Stimulated activated CD8-positive, alpha-beta memory T cell treated with anti-CD3 and anti-CD28 coated beads, Interleukin-15, amount 100 ng/mL, for 24 hours (primary cell): ENCODE measurements at places on chromosomes 1 and 21.

DNA sequence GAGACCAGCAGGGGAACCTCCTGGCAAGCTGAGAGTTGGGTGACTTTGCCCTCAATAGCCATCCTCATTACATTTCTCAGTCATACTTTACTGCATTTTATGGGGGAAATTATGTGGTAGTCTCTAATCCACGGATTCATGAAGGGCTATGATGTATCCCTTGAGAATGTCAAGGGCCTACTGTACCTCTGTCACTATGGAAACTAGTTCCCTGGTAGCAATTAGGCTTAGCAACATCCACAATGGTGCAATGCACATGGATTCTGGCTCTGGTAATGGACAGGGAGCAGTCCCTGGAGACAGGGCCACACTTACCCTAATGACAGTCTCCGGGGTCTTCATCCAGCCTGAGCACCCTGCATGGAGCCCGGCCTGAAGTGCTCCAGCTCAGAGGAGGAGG lies 26.5 kb downstream of the LRRN2 start:
- no peak for DNase-seq

GRCh38 chr1:60678802-60679201 lies 403.6 kb upstream of the NFIA start:
- no peak for DNase-seq

DNA sequence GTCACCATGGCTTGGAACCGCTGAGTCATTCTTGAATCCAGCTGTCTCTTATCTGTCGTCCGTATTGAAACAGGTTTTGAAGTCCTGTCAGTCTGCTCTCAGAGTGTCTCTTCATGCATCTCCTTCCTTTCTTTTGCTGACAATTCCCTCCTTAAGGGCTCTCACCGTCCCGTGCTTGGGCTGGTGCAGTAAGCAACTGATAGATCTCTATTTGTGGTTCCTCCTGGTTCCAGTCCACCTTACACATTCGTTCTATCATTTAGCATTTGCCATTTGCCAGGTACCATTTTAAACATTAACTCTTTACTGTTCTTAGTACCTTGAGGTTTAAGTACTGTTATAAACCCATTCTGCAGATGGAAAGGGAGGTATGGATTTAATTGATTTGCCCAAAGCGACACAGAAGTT lies 88.9 kb downstream of the DYRK1A start:
- DNase-seq, result no peak

GRCh38 chr1:22329148-22329515 lies 122.5 kb upstream of the ZBTB40 start:
- no peak for DNase-seq

- DNase-seq, result no peak
Measured at GRCh38 chr1:160399544-160400222, 681 bp upstream of the VANGL2 start.

DNA sequence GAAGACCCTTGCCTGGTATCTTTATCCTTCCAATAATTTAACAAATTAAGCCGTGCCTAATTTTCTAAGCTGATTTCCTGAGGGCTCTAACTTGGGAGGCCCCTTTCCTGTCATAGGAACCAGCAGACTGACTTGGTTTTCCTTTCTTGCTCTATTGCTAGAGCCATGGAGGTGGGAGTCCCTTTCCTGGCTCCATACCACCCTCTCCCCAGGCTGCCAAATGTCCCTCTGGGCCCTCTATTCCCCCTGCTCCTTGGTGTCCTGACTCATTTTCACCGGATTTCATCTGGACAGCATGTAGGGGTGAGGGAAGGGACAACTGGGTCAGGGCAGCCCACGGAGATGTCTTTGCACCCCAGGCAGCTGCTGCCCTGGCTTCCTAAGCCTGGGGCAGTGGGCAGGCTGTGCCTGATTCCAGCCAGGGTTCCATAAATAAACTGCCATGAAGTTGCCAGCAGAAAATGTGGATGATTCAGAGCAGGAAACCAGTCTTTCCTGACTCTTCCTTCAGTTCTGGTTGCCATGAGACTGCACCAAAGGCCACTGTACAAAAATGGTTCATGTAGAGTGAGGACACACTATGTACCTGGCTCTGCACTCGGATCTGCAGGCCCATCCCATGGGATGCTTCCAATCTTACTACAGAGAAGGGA lies 38.0 kb upstream of the SERBP1 start:
- DNase-seq, result no peak

- DNase-seq, result no peak
Measured at GRCh38 chr1:45802343-45803298, 791 bp upstream of the MAST2 start.

- DNase-seq, result no peak
Measured at GRCh38 chr1:15154480-15155036, 1.0 kb downstream of the TMEM51 start.

- no peak for DNase-seq
Measured at GRCh38 chr1:7153464-7153863, 368.2 kb downstream of the CAMTA1 start.

- DNase-seq, result no peak
Measured at GRCh38 chr1:97308131-97308530, 586.5 kb downstream of the PTBP2 start.

DNA sequence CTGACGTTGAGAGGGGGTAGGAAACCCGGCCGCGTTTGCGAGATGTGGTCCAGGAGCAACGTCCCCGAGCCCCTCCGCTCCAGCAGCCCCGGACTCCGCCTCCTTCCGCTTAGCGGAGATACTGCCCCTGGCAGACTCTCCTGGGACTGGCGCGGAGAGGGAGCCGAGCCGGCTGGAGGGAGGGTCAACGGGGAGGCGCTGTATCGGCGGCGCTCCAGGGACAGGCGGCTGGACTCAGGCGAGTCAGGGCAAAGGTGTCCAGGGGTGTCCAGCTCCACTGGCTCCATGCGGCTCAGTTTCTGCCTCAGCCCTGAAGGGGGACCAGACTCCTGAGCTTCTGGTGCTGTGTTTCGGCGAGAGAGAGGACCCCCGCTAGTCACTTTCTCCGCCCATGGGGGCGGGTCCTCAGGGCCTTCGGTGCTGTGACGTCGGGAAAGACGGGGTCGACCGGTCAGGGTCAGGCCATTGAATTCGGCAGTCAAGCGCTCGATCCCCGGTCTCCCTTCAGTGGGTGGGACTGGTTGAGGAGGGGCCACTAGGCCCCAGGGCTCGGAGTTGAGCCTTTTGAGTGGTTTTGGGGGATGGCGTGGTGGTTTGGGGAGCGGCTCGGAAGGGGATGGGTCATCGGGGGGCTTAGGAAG lies 2.8 kb upstream of the LIX1L start:
- DNase-seq, result no peak

DNA sequence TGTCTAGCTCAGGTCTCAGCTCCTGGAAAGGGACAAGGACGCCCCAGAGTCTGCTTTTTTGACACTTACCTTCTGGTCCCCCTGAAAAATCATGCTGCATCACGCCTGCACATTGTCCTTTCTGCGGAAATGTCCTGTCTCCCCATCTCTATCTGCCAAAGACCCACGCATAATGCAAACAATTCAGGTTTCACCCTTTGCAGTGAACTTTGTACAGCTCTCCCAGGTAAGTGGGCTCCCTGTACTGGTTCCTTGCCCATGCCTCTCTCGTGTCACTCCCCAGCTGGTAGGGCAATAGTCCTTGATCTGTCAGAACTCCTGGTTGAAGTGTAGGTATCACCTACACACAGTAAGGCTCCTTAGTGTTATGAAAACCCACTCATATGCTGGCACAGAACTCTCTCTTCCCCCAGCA lies 102.9 kb upstream of the IRF2BP2 start:
- DNase-seq, result no peak

- no peak for DNase-seq
Measured at GRCh38 chr1:32208891-32209328, at the start of gene DCDC2B. DCDC2B (plus strand) TSS chr1:32209089; CDS start chr1:32209094, 5 bp downstream.

- no peak for DNase-seq
Measured at GRCh38 chr1:93710499-93711453, 29.1 kb upstream of the BCAR3 start.

DNA sequence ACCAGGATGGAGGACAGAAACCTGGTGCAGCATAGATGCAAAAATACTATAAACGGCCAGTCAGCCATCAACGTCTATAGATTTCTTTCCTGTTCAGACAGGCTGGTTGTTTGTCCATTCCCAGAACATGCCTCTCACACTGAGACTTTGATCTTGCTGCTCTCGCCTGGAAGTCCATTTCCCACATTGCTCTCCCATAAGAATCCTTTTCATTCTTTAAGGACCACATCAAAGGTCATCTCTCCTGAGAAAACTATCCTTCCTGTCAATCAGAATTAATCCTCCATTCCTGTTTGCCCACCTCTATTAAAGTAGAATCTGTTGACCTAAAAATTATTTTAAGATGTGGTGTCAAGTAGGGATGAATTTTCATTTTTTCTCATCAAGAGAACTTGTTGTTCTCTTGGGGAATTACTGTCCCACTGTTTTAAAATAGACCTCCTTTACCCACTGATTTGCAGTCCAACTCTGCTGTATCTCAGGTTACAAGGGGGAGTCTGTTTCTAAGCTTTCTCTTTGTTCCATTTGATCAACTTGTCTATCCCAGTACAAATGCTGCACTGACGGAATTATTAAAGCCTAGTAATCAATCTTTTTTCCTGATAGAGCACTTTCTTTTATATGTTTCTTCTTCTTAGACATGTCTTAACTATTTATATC lies 172.7 kb downstream of the PATJ start:
- no peak for DNase-seq

DNA sequence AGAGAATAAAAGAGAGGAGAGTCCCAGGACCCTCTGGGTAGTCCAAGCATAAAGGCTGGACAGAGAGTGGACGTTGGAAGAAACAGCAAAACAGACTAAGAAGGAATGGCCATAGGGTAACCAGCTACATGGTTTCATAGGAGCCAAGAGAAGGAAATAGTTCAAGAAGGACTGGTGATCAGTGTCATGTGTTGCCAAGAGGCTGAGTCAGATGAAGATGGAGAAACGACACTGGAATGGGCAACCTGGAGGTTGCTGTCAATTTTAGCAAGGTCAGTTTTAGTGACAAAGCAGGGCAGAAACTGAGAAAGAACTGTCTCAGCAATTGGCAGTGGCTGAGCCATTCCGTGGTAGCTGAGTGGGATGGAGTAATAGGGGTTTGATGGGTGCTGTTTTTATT lies 41.4 kb downstream of the HMGB4 start:
- DNase-seq, result no peak

DNA sequence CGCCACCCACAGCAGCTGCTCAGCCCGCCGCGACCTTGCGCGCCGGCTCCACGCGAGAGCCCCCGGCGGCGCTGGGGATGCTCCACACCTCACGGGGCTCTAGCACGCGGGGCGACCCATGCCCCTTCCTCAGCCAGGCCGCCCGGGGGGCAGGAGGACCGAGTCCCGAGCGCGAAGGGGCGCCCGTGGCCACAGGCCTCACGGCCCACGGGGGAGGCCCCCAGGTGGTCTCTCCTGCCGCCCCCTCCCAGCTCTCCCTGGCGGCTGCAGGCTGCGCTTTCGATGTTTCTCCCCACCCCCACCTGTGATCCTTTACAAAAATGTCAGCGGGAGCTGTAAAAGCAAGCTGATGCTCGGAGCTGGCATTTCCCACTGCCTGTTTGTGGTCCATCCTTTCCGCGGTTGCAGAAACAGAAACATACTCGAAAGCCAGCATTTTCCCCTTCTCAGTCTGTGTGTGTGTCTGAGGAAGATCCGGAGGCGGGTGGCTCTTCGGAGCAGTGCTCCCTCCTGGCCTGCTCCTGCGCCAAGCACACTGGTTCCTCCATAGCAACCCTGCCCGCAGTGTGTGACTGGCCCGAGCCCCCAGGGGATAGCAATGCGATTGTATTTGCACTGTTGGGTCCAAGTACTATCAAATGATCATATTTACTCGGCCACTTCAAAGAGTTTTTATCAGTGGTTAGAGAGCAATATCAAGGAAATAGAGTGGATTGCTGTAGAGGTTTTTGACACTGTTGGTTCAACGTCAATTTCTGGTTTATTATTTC lies 2.1 kb downstream of the KIF26B start:
- DNase-seq, result no peak

DNA sequence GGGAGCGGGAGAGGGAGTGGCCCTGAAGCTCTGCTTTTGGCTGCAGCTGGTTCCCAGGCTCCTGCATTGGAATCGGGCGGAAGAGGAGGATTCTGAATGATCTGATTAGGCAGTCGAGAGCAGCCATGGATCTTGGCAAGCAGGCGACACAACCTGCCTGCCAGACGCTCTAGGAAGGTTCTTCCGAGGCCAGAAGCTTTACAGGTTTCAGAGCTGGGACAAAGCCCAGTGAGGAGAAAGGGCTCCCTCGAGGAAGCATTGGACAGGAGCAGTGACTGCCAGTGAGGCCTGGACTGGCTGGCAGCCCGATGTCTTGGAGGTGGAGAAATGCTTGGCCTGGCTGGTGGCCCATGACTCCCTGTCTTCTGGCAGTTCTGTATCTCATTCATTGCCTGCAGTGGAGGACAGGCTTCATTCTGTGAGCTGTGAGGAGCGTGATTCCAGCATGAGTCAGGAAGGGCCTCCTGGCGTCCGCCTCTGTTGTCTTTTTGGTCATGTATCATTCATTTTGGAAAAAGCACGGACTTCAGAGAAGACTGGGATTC lies 132.7 kb upstream of the IPO9 start:
- DNase-seq, result no peak

GRCh38 chr1:108732398-108732797 lies 14.1 kb upstream of the STXBP3 start:
- no peak for DNase-seq

GRCh38 chr1:179510038-179510437 lies 65.7 kb downstream of the NPHS2 start:
- DNase-seq, result no peak

- no peak for DNase-seq
Measured at GRCh38 chr21:14545906-14546480, at the start of gene SAMSN1. SAMSN1 (minus strand) TSS chr21:14546315; CDS start chr21:14546261, 54 bp downstream.

- no peak for DNase-seq
Measured at GRCh38 chr21:29719521-29719920, 220.3 kb downstream of the GRIK1 start.

- DNase-seq, result no peak
Measured at GRCh38 chr1:7295946-7296345, 475.1 kb upstream of the VAMP3 start.

DNA sequence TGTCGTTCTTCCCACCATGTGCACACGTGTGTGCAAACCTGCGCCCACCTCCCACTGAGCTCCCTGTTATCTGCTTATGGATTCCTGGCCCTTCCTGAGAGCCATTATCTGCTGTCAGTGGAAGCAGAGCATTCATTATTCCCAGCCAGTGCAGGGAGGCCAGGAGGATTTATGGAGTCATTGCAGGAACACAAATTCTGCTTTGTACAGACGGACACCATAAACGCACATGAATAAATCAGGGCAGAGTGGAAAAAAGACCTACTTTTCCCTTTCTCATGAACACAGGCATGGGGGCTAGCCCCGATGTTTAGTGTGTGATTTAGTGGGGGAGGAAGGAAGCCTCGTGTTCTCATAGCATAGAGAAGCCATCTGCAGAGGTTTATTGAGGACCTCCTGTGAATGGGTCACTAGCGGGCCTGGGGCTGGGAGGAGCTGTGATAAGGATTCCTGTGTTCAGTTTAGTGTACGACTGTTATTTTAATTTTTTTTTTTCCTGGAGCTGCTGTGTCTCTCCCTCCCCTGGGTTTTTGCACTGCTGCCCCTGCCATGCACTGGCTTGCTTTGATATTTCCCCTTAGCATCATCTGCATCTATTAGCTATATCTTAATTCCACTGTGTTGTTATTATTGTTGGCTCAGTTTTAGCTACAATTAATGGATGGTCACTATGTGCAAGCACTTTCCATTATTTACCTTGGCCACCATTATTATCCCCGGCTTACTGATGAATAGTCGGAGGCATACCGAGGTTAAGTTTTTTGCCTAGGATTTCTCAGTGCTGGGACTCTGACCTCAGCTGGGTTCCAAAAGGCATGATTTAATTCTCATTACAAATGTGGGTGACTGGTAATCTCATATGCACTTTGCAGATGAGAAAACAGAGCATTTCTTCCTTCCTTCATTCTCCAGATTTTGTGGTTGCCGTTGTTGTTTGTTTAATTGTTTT lies 33.0 kb downstream of the HUNK start:
- DNase-seq, result no peak
